ENCODE measurements at places on chromosomes 12 and 14.

GRCh38 chr14:51041883-51042282 lies 53.0 kb downstream of the TRIM9 start:
- DNase-seq: peak; percentile 75

DNA sequence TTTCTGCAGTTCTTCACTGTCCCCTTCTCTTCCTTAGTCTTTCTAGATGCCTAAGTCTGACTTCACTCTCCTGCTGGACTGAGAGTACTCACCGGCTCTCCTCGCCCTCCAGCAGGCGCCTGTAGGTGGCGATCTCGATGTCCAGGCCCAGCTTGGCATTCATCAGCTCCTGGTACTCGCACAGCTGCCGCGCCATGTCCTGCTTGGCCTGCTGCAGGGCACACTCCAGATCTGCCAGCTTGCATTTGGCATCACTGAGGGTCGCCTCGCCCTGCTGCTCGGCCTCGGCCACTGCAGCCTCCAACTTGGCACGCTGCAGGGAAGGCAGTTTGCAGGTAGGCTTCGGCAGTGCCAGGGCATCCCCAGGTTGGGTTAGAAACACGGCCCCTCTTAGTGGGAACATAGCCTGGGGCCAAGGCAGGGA lies 5.2 kb downstream of the KRT84 start:
- DNase-seq: no peak

- DNase-seq: no peak
Observed at GRCh38 chr12:104452087-104452486, 4.7 kb upstream of the CHST11 start.

- no peak for DNase-seq
Observed at GRCh38 chr14:21978184-21978998, 304.8 kb upstream of the OR4E1 start.

DNA sequence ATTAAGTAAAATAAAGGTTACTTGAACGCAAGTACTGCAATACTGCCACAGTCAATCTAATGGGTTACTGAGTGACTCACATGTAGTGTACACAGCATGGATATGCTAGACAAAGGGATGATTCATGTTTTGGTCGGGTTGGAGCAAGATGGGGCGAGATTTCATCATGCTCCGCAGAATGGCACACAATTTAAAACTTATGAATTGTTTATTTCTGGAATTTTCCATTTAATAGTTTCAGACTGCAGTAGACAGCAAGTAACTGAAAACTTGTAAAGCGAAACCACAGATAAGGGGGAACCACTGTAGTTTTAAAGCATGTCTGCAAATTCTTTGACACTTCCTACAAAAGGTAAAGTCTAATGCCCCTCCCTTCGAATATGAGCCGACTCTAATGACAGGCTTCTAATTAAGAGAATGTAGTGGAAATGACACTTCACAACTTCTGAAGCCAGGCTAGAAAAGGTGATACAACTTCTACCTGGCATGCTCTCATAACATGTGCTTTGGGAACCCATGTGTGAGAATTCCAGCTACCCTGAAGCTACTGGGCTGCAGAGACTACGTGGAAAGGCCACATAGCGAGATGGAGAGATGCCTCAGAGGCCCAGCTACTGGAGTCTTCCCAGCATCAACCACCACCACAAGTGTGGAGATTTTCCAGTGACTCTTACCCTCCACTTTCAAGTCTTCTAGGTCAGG lies 13.9 kb upstream of the TCP11L2 start:
- DNase-seq: no peak

DNA sequence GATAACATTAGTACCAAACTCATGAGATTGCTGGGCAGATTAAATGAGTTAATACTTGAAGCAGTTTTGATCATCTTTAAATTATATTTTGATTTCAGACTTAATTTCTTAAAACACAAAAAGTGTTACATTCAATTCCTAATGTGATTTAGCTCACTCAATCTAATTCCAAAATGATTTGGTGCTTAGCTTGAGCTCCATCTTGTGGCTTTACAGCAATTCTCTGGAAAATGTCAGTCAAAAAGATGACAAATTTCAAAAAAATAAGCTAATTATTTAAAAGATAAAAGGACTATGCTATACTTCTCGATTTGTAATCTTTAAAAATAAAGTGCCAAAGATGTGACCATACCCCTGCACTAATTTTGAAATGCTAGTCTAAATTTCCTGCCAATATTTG lies 10.1 kb downstream of the LLPH start:
- no peak for DNase-seq

GRCh38 chr12:111458546-111459172 lies 52.9 kb downstream of the SH2B3 start:
- DNase-seq: no peak

DNA sequence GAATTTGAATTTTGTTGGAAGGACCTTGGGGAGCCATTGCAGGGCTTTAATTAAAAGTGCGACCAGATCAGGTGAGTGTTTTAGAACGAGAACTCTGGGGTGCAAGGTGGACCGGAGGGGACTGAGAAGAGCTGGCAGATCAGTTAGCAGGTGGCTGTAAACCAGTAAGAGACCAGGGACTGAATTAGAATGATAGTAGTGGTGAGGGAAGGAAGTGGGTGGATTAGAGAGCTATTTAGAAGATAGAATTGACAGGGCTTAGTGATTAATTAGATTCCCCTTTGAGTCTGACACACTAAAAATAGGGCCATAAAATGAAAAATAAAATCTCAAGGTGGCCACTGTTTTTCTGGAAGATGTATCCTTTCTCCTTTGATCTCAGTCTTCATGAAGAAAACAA lies 44.8 kb downstream of the PLXNC1 start:
- DNase-seq: no peak

DNA sequence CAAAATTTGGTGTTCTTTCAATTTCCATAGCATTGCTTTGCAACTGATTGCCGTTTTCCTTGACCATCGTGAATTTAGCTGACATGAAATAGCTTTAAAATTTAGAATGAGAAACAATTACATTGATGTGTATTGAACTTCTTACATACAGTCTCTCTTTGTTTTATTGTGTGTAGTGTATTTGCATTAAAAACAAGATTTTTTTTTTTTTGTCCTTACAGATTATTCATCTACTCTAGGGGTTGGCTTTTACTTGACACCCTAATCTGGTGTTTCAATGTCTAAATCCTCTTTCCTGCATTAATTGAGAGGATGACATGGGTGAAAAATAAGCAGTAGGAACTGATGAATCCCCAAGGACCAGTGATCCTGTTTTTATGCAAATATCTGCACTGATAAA lies 20.6 kb downstream of the LIN52 start:
- DNase-seq: no peak

GRCh38 chr14:64569138-64569631 lies 19.4 kb downstream of the PPP1R36 start:
- DNase-seq: no peak

GRCh38 chr12:61687407-61687806 lies 572.8 kb upstream of the USP15 start:
- DNase-seq: peak; percentile 23

GRCh38 chr14:68809524-68809923 lies 16.7 kb upstream of the ZFP36L1 start:
- DNase-seq: no peak

GRCh38 chr12:67966560-67966959 lies 22.7 kb upstream of the IFNG-AS1 start:
- no peak for DNase-seq

DNA sequence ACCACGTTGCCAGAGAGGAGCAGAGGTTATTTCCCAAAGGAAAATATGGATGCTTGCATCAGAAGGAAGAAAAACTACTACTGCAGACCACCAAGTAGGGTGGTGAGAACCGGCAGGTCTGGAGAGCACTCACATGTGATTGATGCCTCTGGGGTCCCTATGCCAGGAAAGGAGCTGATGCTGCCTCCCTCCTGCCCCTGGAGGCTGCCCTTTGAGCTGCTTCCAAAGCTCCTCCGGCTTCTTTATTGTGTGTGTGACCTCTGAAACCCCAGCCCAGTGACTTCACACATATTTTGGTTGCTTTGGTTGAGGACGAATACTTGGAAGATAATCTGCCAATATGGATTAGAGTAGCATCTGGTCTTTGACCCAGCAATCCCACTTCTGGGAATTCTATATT lies 133.4 kb downstream of the AACS start:
- DNase-seq: no peak

DNA sequence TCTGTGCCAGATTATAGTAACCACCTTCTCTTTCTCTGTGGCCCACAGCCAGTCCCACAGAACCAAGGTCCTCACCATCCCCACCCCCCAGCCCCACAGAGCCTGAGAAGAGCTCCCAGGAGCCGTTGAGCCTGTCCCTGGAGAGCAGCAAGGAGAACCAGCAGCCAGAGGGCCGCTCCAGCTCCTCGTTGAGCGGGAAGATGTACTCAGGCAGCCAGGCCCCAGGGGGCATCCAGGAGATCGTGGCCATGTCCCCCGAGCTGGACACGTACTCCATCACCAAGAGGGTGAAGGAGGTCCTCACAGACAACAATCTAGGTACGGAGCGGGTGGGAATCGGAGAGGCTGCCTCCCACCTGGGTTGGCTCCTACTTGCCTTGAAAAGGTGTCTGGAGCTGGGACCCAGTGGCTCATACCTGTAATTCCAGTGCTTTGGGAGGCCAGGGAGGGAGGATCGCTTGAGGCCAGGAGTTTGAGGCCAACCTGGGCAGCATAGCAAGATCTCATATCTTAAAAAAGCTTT lies 34.4 kb downstream of the PHETA1 start:
- DNase-seq: no peak

DNA sequence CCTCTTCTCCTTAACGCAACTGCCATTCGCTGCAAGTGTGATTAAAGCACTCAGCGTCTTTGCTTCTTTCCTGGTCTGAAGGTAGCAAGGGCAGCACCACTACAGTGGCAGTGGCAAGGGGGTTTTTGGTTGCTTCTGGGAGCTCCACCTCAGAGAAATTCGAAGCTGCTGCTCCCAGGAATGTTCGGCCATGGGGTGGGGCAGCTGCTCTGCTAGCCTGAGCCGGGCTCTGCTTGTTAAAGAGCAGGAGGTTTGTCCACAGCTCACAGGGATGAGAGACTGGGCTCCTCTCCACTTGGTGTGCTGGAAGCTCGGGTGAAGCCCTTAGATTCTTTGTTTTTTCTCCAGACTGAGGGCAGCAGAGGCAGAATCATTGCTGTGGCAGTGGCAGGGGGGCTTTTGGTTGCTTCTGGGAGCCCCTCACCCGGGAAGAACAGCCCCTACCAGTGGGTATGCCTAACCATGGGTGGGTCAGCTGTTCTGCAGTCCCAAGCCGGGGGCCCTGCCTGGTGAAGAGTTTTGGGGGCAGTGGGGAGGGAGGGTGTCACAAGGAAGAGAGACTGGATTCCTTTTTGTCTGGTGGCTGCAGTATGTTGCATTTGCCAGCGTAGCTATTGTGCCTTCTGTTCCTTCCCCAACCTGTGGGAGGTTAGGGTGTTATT lies 340.2 kb downstream of the AEBP2 start:
- DNase-seq: no peak

- no peak for DNase-seq
Observed at GRCh38 chr12:32051511-32052211, 55.0 kb upstream of the BICD1 start.

GRCh38 chr12:3544296-3544965 lies 53.4 kb downstream of the PRMT8 start:
- DNase-seq: no peak

DNA sequence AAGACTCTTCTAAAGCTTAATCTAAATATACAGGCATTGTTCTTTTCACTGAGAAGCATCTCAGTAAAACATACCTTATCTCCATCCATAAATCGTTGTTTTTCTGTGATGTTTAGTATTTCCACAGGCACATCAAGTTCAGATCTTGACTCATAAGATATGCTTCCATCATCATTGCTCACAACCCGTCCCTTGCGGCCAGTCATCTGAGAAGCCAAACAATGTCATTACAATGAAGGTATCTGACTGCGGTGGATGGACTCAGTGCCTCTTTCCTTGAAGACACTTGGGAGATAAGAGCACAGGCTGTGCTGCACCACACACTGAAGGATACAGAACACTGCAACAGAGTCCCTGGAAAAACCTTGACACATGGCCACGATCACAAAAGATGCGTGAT lies 44.8 kb downstream of the SBNO1 start:
- no peak for DNase-seq

GRCh38 chr14:93941293-93941910 lies 14.3 kb downstream of the FAM181A start:
- DNase-seq: peak; percentile 37

- no peak for DNase-seq
Observed at GRCh38 chr12:38892976-38893375, 12.4 kb downstream of the CPNE8 start.

DNA sequence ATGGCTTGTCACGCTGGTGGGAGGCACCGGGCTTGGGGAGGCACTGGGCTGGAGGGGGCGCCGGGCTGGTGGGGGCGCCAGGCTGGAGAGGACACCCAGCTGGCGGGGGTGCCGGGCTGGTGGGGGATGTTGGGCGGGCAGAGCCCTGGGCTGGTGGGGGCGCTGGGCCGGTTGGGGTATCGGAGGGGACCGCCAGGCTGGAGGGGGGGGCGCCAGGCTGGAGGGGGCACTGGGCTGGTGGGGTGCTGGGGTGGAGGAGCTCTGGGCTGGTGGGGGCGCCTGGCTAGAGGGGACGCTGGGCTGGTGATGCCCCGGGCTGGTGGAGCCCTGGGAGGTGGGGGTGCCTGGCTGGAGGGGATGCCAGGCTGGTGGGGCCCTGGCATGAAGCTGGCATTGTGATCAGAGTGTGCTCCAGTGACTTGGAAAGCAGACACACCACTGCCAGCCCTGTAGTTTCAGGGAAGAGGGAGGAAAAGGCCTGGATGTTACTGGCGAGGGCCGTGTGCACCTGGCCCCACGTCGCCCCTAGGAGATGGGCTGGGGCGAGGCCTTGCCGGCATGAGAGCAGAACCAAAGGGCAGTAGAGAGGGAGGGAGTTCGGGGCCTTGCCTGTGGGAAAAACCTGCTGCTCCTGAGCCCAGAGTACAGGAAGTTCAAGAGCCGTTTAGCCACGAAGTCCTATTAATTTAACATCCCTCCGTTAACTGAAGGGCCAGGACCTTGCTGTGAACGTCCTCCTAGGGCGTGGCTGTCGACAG lies 13.1 kb downstream of the TEDC1 start:
- no peak for DNase-seq

DNA sequence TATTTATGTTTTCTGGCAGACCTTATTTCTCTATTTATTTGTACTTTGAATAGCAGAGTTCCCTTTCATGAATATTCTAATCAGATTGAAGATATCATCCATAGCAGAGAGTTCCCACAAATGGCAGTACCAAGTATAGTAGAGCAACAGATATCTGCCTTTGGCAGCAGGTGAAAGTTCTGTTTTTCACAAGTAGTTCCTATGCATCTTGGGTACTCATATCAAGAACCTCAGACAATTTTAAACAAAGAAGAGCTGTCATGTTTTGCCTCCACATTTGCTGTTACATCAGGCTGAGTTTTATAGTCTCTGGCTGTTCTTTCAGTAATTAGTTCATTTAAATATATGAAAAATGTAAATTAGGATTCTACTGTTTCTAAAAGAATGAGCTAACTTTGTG lies 252.0 kb downstream of the KCNC2 start:
- no peak for DNase-seq

GRCh38 chr14:51607711-51608110 lies 44.0 kb upstream of the FRMD6 start:
- no peak for DNase-seq

- no peak for DNase-seq
Observed at GRCh38 chr14:95485222-95485819, 31.1 kb downstream of the SYNE3 start.

- DNase-seq: no peak
Observed at GRCh38 chr12:124842073-124842749, 21.5 kb downstream of the SCARB1 start.
